C1 segment of cervical spinal cord (tissue), 14 donors: ENCODE measurements at places on chromosomes 1 and 21.

GRCh38 chr1:156583821-156584622 is 4.5 kb downstream of the TTC24 start:
- peak; percentile 24 for DNase-seq

DNA sequence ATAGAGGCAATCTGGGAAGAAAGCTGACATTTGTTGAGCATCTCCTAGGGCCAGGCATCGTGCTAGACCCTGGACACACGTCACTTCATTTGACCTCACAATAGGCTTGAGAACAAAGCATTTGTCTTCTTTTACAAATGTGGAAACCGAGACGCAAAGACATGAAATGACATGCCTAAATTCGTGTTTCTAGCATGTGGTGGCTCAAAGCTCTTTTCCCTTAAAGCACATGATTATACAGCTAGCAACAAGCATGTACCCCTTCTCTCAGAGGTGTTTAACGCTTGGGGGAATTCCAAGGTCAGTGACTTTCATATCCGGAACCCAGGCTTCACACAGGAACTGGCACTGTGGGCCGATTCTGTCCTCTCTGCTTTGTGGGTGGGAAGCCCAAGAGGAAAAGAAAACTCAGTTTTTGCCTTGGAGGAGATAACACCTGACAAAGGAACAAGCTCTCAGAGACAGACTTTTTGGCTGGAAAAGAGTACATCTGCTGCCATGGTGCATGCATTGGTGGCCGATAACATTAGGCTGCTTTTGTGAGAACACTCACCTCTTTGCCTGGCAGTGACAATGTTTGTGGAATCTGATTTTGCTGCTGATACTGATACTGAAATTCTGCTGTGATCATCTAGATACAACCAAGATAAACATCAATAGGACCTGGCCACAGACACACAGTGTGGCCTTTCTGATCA is 15.4 kb upstream of the CD2 start:
- DNase-seq: no peak

- no peak for DNase-seq
These were observed 324.3 kb downstream of the TGFB2 start for GRCh38 chr1:218669431-218669830.

GRCh38 chr1:1168451-1169411 is 4.9 kb upstream of the TTLL10 start:
- DNase-seq: no peak

DNA sequence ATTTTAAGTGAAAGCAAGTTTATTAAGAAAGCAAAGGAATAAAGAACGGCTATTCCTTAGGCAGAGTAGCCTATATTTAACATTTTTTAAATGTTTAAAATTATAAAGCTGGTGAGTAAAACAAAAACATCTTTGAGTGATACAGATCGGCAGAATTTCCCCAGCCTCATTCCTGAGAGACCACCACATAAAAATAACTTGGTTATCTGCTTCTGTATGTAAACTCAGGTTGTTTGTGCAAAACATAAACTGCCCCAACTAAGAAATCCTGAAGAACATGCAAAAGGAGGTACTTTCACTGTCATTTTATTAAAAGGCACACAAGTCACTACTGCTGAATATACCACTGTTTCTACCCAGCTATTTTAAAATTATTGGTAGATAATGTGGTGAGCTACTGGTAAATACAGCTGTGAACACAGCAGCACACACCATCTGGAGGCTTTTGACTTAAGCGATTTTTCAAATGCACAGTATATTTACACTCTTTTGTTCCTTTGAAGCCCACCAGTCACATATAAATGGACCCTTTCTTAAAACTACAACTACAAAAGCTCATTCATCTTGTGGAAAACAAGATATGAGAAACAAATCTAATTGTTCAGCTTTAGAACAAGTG is 119.3 kb downstream of the RERE start:
- DNase-seq: no peak

DNA sequence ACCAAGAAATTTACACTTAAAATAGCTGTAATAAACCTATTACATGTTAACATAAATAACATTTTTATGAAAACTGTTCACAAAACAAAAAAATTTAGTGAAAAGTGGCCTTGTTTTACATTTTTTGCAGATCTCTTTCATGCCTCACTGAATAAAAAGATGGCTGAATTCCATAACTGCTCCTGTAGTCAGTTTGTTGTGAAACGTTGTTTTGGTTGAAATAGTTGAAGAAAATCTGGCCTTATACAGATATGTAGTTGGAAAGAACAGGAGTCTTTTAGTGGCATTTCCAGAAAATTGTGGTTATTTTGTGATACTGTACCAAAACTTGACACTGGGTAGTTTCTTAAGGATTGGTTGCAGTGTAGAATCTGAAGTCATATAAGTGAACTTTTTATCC is 18.1 kb downstream of the ITSN1 start:
- no peak for DNase-seq

DNA sequence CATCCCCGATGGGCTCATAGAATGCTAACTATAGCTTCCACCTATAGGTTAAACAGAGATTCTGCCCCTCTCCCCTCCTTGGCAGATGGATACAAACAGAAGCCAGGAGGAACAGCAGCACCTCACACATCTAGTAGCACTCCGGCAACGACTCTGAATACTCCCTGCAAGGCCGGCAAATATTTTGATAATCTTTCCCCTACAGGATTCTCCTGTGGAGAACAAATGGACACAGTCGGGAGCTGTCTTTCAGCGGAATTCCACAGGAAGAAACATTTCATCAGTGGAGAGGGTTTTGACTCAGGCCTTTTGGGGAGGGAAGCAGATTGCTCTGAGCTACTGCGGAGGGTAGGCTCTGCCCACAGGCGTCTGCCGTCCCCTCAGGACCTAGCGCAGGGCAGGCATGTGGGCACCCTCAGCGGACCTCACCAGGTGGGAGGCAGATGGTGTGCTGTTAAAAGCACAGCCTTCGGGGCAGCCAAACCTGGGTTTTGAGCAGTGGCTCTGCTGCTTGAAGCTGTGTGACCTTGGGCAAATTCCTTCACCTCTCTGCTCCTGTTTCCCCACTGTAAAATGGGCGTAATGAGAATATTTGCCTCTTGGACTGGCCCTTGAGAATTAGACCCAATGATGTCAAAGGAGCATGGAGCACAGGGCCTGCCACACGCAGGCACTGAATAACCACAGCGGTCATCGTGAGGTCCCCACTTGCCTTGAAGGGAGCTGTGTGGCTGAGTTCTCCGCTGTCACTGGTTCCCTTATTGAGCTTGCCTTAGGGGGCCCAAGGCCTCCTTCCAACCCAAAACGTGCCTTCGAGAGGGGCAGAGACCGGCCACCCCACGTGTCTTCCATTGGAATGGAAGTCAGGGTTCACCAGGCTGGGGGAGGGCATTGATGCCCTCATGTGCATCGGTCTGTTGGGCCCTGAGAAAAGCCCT is 19.2 kb upstream of the BCAR3 start:
- DNase-seq: no peak

DNA sequence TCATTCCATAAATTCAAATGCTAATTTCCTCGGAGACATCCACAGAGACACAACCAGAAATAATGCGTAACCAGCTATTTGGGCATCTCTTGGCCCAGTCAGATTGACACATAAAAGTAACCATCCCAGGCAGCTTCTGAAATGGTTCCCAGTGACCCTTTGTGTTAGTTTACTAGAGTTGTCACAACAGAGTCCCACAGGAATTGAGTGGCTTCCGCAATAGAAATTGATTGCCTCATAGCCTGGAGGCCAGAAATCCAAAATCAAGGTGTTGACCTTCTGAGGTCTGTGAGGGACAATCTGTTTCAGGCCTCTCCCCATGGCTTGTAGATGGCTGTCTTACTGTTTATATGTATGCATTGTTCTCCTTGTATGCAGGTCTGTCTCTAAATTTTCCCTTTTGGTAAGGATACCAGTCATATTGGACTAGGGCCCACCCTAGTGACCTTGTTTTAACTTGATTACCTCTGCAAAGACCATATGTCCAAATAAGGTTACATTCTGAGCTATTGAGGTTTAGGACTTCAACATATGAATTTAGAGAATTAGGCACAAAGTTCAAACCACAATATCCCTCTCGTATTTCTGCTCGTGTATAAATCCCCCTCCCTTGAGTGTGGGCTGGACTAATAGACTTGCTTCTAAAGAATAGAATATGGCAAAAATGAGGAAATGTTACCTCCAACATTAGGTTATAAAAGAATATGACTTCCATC is 78.2 kb upstream of the FGGY start:
- no peak for DNase-seq

DNA sequence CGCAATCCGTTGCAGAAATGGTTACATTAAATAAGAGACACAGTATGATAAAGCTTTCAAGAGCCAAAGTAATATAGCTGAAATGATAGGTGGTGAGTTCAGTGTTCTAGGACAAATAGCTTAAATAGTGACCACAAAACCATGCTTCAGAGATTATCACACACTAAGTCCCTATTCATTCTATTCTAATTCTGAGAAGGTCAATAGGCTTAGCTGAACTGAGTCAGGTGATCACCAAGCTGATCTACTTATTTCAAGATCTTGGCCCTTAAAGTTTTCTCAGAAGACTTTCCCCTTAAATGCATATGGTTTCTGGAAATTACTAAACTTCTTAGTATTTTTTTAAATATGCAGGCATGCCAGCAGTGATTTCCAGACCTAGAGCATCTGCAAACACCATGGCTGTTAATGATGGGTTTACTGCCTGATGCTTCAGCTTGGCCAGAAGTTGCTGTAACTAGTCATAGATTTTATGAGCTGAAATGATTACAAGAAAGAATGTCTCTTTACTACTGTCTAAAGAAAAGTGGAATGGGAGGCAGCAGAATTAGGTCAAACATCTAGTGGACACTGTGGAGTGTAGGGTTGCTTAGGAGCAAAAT is 242.9 kb downstream of the ST6GALNAC3 start:
- no peak for DNase-seq

DNA sequence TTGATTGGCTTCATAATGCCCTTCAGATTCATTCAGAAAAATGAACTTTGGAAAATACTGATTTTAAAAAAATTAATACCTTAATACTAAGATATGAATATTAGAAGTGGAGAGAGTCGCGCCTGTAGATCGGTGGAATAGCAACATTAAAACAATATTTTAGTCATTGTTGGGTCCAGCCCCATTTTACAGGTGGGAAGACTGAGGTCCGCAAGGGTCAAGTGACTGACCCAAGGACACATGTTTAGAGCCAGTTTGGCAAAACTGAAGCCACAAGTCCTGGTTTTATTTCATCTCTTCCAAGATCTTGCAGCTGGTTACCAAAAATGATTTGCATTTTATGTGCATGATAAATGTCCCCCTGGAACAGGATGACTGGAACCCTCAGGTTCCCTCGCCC is 113.6 kb upstream of the TMEM51 start:
- no peak for DNase-seq

DNA sequence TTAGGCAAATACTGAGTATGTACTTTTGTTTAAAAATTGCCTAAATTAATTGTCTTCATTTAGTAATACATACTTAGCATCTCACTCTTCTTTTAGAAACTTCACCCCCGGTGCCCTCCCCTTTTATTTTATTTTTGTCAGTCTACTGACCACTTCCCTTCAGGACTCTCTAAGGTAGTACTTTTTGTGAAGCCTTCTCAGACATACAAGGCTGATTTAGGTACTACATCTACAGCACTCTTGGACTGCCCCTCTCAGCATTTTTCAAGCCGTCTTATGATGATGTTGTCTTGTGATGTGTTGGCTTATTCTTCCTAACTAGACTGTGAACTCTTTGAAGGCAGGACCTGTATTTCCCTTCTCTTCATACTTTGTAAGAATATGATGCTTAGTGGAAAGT is 24.7 kb downstream of the RPS6KC1 start:
- no peak for DNase-seq

GRCh38 chr1:167708940-167709389 is 12.8 kb upstream of the MPZL1 start:
- no peak for DNase-seq

- no peak for DNase-seq
These were observed 245.3 kb downstream of the SETD4 start for GRCh38 chr21:35814858-35815619.

GRCh38 chr1:31782421-31783410 is 18.6 kb upstream of the ADGRB2 start:
- no peak for DNase-seq

DNA sequence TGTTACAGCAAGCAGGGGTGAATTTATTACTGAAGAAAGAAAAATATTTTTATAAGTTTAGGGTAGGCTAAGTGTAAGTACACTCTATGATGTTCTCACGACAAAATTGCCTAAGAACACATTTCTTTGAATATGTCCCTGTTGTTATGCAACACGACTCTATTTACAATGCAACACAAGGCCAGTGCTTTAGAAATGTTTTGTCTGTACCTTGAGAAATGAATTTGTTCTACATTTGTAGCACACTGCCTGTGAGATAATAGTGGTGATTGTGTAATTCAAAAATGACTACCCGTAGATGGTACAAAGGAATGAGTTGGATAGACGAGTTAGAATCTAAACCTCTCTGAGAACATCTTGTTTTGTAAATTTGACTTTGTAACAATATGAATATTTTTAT is 63.7 kb upstream of the IGSF5 start:
- no peak for DNase-seq

DNA sequence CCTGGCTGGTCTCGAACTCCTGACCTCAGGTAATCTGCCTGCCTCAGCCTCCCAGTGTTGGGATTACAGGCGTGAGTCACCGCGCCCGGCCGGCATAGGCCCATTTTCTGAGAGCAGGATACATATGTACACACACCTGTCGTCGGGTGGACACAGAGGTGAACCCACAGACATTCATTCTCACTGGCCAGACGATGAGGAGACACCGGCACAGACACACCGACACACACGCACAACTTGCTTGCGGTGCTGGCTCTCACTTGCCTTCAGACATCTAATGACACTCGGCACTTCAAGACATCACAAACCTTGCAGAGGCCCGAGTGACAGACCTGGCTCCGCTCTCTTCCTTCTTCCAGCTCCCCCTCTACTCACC is 579 bp downstream of the PTCH2 start:
- no peak for DNase-seq

DNA sequence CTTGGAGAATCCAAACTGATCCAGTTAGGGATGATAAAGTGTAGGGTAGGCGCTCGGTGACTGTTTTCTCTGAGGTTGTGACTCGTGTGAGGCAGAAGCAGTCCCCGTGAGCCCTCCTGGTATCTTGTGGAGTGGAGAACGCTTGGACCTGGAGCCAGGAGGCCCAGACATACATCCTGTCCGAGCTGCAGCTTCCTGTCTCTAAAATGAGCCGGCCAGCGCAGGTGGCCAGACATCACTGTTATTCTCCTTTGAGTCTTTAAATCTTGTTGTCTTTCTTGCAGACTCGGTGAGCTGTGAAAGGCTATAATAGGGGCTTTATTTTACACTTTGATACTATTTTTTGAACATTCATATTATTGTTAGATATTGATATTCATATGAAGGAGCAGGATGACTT is 12.3 kb downstream of the PCSK9 start:
- DNase-seq: no peak

DNA sequence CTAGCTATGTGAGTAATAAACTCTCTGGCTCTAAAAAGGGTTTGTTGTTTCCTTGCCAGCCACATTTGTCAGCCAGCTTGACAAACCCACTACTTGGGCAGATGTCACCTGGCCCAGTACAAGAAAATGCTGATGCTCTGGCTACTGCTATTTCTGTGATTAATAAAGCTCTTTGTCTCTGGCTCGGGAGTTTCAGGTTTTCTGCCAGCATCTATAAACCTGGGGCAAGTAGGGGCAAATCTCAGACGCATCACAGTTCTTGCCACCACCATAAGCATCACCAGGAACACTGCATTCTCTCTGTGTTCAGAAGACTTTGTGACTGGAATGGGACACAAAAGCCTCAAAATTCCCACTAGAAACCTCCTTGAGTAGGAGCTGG is 2.5 kb downstream of the ITLN2 start:
- no peak for DNase-seq

- no peak for DNase-seq
These were observed 40.7 kb upstream of the SLC5A9 start for GRCh38 chr1:48181669-48182367.

GRCh38 chr1:117416546-117417125 is 49.4 kb downstream of the MAN1A2 start:
- DNase-seq: no peak
